ENCODE measurements at places on chromosomes 16 and 17.

GRCh38 chr16:84390131-84390785, 21.9 kb downstream of the ATP2C2 start:
- DNase-seq, result no peak

DNA sequence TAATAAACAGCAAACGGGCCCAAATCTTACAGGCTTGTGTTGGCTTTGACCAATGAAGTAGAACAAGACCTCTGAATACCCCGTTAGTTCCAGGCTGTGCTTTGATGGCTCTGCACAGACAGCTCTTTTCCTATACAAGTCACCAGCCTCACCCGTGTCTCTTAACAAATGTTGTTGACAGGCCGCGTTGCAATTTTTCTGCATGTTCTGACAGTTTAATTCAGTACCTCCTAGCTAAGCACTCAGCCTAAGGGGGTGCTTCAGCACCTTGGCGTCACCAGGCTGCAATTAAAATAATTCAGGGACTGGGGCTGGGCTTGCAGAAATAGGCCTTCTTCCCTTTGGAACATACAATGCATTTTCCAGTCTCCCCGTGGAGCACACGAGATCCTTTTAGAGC, 500.1 kb downstream of the MAF start:
- DNase-seq, result peak; percentile 58

- no peak for DNase-seq
These were observed 18.3 kb upstream of the CCL5 start for GRCh38 chr17:35898283-35899070.

DNA sequence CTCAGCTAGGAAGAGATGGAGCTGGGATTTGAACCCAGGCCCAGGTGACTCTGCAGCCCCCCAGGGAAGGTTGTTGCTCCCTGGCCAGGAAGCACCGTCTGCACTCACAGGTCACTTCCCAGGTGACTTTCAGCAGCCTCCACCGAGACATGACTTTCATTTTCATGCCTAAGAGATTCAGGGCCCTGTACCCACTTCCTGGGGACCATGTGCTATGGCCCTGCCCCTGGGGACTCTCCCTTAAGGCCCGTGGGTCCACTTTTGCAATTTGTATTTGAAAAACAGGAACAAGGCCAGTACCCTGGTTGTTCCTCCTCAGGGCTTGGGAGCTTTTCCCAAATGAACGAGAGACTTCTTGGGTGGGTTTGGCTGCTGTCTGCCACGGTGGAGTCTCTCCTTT, 191.0 kb downstream of the IRF8 start:
- DNase-seq, result no peak

DNA sequence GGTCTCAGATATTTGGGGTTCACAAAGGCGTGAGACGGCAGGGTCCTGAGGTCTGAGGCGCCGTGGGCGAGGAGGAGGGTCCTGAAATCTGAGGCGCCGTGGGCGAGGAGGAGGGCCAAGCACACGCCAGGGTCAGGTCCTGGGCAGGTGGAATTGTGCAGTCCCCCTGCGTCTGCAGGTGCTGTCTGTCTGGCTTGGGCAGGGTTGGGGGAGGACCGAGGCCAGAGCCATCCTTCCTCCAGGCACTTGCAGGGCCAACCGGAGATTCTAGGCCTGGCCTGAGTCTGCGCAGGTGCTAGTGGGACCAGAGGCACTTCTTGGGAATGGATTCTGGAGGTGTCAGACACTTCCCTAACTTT, 2.4 kb upstream of the APRT start:
- DNase-seq, result no peak

- DNase-seq, result peak; percentile 65
These were observed 50.8 kb downstream of the TBC1D26 start for GRCh38 chr17:15782866-15783265.

DNA sequence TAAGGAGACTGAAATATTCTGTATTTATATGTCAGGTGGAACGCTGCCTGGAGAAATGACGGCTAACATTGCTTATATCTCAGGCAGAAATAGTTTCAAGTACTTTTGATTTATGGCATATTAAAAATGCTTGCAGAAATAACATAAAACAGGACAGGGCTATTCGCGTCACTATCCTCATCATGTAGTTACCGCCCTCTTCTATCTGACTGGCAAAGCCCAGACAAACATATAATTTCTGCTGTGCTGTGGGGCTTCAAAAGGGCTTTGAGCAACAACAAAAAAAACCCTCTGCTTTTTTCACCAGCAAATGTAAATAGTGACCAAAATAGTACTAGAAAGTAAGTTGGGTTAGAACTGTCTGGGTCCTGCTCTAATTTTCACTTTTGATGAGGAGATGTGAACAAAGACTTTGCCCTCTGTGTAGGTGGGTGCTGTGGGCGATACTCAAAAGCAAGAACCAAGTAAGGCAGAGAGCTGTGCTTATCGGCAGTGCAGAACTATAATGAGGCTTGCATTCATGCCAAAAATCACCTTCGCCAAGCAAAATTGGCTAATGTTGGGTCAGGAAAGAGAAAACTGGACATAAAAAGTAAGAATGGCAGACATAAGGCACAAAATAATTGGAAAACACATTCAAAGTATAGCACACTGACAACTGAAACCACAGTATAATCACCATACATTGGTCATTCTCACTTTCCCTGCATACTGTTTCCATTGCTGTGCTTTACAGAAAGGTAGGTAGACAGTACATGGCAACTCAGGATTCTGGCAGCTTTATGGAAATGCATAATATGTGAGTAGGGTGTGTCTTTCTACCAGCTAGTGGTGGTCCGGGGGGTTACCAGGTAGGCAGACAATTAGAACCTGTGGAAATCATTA, 151.2 kb upstream of the AXIN2 start:
- no peak for DNase-seq

DNA sequence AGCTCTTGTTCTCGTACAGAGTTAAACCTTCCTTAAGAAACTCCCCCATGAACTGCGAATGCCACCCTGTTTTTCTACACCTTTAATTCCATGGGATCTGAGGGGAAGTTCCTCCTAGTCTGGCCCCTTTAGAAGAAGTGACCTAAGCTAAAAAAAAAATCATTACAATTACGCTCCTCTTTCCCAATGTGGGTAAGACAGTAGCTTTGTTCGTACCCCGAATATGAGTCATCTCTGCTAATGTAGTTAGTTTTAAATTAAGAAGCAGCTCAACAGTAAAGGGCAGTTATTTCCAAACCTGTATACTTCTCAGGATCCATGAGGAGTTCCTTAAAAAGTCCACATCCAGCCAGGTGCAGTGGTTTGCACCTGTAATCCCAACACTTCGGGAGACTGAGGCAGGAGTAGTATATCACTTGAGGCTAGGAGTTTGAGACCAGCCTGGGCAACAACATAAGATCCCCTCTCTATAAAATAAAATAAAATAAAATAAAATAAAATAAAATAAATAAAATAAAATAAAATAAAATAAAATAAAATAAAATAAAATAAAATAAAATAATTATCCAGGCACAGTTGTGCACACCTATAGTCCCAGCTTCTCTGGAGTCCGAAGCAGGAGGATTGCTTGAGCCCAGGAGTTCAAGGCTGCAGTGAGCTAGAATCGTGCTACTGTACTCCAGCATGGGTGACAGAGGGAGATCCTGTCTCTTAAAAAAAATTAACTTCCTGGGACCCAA, 26.1 kb downstream of the RCVRN start:
- no peak for DNase-seq

- peak; percentile 27 for DNase-seq
These were observed 294.5 kb downstream of the SNX29 start for GRCh38 chr16:12271006-12271405.

DNA sequence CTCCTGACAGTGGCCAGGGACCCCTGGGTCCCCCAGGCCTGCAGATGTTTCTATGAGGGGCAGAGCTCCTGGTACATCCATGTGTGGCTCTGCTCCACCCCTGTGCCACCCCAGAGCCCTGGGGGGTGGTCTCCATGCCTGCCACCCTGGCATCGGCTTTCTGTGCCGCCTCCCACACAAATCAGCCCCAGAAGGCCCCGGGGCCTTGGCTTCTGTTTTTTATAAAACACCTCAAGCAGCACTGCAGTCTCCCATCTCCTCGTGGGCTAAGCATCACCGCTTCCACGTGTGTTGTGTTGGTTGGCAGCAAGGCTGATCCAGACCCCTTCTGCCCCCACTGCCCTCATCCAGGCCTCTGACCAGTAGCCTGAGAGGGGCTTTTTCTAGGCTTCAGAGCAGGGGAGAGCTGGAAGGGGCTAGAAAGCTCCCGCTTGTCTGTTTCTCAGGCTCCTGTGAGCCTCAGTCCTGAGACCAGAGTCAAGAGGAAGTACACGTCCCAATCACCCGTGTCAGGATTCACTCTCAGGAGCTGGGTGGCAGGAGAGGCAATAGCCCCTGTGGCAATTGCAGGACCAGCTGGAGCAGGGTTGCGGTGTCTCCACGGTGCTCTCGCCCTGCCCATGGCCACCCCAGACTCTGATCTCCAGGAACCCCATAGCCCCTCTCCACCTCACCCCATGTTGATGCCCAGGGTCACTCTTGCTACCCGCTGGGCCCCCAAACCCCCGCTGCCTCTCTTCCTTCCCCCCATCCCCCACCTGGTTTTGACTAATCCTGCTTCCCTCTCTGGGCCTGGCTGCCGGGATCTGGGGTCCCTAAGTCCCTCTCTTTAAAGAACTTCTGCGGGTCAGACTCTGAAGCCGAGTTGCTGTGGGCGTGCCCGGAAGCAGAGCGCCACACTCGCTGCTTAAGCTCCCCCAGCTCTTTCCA, 25.1 kb downstream of the C1QTNF1 start:
- no peak for DNase-seq

GRCh38 chr16:3190949-3191353, 2.9 kb downstream of the OR1F1 start:
- DNase-seq, result peak; percentile 31

DNA sequence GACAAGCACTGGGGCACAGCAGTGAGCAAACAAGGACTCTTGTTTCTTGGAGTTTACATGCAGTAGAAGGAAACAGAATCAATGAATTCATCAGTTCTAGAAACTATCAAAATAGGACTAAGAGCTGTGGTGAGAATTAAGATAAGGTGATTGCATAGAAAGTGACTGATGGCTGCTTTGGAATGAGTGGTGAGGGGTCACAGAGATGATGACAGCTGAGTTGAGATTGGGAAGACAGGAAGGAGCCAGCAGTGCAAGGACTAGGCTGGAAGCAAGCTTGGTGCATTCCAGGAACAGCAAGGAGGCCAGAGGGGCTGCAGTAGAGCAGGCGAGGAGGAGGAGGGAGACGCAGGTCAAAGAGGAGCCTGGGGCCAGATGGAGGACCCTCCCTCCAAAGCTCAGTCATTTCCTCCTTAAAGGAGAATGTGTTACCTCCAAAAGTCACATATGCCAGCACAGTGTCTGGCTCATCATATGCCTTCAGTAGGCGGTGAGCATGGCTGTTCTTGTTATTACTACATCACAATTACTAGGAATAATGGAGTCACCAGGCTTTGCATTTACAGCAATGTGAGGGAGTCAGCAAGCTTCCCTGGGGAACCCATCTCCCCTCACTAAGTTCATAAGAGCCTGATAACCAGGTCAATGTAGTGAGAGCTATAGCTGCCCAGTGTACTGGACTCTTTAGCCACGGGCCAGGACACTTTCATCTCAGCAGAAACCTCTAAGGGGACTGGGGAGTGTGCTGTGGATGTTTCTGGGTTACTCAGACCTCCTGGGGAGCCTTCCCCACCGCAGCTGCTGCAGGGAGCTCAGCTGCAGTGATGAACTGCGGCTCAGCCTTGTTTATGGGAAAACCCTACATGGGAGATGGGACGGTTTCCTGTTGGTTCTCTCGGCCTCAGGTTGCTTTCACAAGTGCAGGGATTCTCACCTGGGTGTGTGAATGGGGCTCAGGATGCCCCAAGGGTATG, 157.2 kb downstream of the SEC14L1 start:
- DNase-seq, result no peak

DNA sequence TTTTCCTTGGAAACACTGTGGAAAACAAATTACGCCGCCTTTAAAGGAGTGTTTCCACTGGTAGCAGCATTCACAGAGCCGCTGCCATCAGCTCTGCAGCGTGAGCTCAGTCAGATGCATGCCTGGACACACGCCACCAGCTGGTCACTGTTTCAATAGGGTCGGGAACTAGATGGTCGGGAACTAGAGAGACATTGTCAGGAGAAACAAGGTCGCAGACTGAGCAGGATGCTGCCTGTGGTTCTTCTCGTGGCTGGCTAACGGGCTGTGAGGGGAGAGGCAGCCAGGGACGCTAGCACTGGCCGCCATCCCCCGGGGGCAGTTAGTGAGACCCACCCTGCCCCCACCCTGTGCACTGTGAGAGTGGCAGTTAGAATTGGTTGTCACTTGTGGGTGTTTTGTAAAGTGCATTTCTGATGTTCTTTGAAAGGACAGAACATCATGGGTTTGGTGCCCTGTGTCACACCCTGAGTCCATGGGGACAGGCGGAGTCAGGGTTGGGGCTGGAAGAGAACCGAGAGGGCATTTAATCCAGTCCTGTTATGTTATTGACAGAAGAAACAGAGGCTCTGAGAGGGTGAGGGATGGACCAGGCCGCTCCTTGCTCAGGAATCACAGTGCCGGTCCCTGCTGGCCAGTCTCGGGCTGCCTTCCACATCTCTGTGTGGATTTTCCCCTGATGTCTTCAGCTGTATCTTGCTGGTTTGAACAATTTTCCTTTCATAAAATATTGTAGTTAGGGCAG, 86.3 kb downstream of the SPECC1 start:
- peak; percentile 88 for DNase-seq

DNA sequence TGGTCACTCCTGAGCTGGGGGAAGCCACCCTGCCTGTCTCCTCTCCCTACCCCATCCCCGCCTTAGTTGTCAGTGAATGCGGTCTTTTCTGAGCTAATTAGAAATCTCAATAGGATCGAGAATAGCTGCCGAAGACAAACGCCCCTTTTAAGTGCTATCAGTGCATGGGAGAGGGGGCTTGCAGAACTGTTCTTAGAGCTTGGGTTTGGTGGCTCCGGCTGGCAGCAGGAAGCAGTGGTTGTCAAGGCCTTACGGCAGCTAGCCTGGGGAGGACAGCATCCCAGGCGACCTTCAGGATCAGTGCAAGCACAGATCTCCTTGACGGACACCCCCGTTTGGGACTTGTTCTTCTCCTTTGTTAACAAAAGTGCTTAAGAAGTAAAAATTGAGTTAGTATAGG, 195.1 kb downstream of the CCDC182 start:
- DNase-seq, result no peak

- no peak for DNase-seq
These were observed 181.2 kb upstream of the TBX2 start for GRCh38 chr17:61218438-61218837.

- peak; percentile 46 for DNase-seq
These were observed 10.6 kb upstream of the MEFV start for GRCh38 chr16:3266873-3267537.

GRCh38 chr16:87323727-87324410, 6.7 kb upstream of the C16orf95 start:
- DNase-seq, result no peak
